ENCODE measurements at places on chromosomes 2 and 18. TPM values are rescaled to one million over a fixed set of nuclear protein-coding genes. Genes with fewer than 3 reads are reported as not detected.

Gene SERPINB3
- total RNA-seq = not detected

Gene C2orf81
- total RNA-seq = 2.1 TPM

Gene POLR1A
- total RNA-seq = 45.2 TPM

Gene DQX1
- total RNA-seq = 0.73 TPM

Gene TDRD15
- total RNA-seq = not detected

Gene PAX8
- 0.48 TPM for total RNA-seq

Gene HRH4
- 0.17 TPM for total RNA-seq

Gene XPO1
- total RNA-seq = 128 TPM

- DNase-seq = no peak
Measured at GRCh38 chr18:7370802-7371201, 139.9 kb downstream of the LRRC30 start.

GRCh38 chr2:83233326-83233725 is 1225.8 kb downstream of the SUCLG1 start:
- DNase-seq = no peak

DNA sequence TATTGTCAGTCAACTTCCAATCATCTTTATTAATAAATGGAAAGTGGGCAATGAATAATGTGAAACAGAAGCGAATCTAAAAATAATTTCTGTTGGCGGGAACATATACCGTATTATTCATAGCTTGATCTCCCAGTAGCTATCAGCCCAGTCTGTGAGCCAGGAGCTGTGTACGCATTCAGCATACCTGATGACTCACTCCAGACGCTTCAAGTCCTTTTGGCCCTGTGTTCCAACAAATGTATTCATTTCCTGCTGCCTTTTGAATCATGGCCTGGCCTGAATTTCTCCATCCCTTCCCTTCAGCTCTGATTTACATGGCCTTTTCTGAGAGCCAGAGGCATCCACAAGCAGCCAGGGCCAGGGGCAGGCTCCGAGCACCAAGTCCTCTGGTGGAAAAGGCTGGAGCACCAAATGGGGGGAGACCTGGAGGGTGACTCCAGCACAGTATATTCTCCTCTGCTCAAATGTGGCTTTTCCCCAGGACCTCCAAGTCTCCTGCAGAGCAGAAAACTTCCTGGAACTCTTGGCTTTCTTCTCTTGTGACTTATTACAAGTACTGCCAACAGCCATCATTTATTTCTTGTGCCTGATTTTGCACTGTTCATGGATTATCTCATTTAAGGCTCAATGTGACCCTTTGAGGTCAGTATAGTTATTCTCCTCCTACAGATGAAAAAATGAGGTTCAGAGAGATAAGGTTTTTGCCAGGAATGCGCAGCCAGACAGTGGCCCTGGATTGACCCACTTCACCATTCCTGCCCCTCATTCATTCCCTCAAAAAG is 108.7 kb downstream of the EN1 start:
- DNase-seq = peak; percentile 99

- DNase-seq = no peak
Measured at GRCh38 chr2:11480406-11480805, 14.4 kb upstream of the E2F6 start.

DNA sequence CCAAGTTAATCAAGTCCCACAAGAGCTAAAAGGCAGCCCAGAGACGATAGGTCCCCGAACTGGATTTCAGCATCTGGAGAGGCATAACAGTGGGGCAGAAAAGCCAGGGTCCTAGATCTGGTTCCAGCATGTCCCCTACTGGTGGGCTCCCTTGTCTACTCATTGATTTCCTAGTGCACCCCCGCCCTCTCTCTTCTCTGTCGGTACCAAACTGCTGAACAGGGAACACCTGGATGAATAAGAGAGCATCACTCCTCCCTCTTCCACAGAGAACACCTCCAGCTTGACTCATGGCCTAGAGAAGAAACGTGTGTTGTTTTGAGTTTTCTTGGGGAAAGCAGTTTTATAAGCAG is 101.3 kb downstream of the FOXI3 start:
- DNase-seq = no peak

GRCh38 chr2:53549497-53549896 is 218.1 kb upstream of the CHAC2 start:
- DNase-seq = no peak

DNA sequence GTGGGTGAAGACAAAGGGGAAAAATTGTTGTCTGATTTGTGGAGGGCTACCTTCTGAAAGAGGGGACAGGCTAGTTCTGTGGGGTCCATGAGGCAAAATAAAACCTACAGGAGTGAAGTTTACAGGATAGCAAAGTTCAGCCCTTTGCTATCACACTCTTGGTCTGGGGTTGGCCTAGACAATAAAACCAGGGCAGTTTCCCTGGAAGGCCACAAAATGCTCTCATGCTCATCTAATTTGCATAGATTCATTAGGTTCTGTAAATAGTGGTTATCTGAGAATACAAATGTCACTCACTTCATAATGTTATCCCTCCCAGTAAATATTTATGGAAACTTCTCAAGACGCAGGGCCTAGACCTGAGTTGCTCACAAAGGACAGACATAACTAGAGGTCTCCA is 63.6 kb downstream of the INSIG2 start:
- no peak for DNase-seq

DNA sequence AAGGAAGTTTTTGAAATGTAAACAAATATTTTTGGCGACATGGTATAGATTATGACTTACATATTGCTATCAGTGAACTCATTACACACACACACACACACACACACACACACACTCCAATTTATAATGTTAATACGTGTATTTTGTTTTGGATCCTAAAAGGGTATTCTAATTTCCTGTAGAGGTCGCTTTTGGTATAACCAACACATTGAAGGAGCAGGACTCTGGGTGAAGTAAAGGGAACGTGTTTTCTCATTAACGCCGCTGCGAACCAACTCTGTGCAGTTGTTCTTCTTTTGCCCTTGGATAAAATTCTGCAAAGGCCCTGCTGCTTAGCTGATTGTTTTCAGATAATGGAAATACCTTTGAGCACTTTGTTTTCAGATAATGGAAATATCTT is 190.4 kb downstream of the PMAIP1 start:
- DNase-seq = no peak

- DNase-seq = no peak
Measured at GRCh38 chr2:70767079-70767698, 811 bp downstream of the ADD2 start.

GRCh38 chr2:240449764-240450531 is 14.5 kb downstream of the GPC1 start:
- no peak for DNase-seq

GRCh38 chr2:44668336-44668735 is 273.2 kb upstream of the SIX3 start:
- DNase-seq = no peak

- DNase-seq = no peak
Measured at GRCh38 chr2:29405266-29405665, 290.1 kb downstream of the CLIP4 start.

DNA sequence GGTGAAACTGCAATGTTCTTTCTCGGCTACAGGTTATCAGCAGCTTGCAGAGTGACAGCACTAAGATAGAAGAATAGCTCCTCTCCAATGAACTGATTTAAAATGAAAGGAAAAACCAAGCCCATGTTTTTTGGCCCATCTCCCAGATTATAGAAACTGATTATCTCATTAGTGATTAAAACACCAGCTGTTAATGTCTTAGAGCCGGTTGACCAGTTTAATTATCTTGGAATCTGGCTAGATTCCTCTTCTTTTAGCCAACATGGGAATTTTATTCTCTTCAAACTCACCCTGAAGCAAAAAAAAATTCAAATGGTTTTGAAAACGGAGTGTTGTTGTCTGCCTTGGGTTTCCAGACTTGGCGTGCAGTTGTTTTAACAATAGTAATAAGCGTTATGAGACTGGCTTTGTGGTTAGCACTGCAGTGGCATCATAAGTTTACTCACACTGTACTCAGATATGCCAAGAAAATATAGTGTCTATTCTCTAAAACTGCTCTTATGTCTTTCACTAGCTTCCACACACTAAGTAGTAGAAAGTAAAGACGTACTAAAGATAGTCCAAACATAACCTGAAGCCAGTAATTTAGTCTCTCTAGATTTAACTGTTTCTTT is 665.3 kb downstream of the STK39 start:
- peak; percentile 65 for DNase-seq

DNA sequence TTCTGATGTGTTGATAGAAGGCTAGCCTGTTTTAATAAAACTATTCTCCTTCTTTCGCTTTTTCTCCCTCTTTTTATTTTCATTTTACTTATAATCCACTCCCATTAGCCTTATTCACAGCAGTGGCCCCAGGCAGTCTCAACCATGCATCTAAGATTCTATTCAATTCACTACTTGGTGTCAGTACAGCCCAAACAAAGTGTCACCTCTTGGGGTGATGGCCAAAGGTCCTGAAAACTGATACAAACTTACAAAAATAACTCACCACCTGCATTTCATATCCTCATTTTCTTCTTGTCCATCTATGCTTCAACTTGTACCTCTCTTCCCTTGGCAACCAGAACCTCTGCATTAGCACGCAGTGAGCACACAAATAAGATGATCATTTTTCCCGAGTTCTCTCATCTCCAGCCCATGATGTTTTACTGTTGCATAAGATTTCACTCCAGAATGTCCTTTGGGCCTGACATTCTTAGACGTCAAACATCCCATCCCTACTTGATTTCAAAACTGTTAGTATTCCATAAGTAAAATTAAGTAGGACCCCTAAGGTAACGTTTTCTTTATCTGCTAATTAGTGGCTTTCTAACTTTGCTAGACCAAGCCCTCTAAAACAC is 559.3 kb upstream of the TNP1 start:
- DNase-seq = no peak

GRCh38 chr18:45480219-45481015 is 134.9 kb upstream of the SLC14A2 start:
- DNase-seq = no peak

- DNase-seq = peak; percentile 83
Measured at GRCh38 chr2:68044099-68044498, 18.7 kb downstream of the C1D start.

DNA sequence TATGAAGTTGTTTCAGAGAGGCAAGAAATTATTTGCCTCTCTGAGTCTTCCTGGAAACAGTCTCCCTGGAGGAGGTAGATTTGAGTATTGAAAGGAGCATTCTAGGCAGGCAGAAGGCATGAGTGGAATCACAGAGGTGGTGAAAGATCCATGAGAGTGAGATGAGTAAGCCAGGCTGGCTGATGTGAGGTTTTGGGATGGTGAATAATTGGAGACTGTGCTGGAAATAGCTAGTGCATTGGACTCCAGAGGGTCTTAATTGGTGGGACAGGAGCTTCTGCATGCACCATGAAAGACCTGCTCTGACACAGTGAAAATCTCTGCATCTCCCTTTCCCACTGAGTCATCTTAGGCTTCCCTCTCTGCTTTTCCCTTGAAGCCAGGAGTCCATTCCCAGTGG is 46.3 kb downstream of the CDC42EP3 start:
- peak; percentile 96 for DNase-seq

DNA sequence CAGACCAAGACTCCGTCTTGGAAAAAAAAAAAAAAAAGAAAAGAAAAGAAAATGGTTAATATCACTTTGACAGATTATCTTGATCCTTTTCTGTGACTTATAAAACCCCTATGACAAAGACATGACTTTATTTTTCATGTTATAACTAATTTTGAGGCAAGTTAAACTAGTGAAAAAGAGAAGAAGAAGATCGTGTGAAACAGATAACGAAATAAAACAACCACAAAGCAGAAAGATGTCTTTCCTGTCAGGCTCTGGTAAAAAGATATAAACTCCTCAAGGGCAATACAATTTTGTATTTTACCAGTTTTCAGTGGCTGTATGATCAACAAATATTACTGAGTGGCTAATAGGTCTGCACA is 13.4 kb upstream of the RBMS1 start:
- no peak for DNase-seq

DNA sequence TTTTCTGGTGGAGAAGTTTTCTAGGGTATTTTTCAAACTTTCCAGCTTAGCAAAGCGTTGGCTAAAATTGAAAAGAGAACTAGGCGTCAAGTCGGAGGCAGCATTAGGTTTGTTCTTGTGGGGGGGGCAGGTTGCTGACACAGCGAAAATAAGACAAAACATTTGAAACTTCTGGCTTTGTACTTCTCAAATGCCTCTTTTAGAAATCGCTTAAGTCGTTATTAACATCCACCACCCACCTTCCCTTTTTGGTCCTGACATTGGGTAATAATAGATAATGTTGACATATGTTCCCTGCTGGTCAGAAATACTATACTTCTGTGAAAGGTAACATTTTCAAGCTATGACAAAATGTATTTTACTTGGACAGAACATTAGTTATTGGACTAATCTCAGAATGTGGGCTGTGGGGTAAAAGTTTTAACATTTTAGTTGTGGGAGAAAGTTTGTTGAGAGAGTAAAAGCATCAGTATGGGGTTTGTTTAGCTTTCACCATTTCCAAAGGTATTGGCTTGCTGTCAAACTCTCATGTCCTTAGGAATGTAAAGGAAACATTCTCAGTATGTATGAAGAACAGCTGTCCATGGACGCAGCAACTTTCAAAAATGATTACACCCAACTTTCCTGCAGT is 88.1 kb upstream of the ZEB2 start:
- peak; percentile 71 for DNase-seq

All from astrocyte (in vitro differentiated cells and primary cell).